GM03348 (cell line): ENCODE measurements at places on chromosomes 5 and 9.

- DNase-seq: no peak
Measured at GRCh38 chr5:44358421-44358820, 30.8 kb downstream of the FGF10 start.

- DNase-seq: no peak
Measured at GRCh38 chr5:96112703-96113102, 151.1 kb upstream of the ELL2 start.

DNA sequence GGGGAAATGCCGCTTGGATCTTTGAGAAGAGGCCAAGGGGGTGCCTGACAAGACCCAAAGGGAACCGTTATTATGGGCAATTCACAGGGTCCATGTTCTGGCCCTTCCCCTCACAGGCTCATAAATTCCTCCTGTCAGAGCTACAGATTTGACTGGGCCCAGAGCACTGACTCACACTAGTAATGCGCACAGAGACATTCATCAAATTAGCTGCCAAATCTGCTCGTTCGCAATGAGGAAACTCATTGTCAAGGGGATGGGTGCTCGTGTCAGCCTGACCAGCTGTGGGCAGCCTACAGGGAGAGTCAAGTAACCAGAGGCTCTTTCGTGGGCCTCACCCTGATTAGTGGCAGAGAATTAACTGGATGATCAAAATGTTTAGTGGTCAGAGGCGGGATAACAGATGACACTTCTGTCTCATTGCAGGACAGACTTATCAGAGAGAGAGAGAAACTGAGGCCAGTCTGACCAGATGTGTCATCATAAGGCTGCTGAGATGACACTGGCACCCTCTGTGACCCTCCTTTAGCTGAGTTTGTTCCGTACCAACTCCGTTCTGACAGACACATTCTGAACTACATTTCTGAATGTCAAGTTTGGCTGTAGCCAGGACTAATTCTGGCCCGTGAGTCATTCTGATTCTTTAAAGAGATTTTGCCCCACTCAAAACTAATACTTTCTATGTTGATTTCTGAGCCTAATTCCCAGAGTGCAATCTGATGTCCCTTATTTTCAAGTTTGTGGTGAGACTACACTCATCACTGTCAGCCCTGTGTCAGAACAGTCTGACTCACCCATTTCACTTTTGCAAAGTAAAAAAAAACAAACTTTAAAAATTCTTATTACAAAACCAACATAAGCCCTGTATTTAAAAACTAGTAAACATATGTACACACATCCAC is 377.1 kb downstream of the ACTL7B start:
- peak; percentile 60 for DNase-seq

DNA sequence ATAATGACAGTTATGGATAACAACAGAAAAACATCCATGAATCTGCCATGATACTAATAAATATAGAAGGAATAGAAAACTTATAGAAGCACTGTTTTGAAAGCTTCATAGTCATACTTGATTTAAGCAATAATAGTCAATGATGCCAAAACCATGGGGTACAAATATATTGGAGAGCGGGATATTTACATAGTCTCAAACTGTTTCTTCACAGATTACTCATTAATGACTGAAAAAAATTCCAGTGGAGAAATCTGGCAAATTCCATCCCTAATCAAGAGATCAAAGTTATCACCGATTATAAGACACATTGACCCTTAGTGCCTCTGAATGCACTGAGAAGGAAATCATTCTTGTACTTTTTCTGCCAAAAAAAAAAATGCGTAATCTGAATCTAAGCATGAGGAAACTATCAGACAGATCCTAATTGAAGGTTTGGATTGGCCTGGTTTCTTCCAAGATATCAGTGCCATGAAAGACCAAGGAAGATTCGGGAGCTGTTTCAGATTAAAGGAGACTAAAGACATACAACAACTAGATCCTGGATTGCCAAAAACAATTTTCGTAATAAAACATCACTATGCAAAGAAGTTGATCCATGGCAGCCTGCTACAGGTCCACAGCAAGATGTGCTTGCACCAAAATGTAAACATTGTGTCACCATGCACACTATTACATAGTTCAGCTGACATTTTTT is 106.2 kb downstream of the GOLPH3 start:
- no peak for DNase-seq
